ENCODE measurements at places on chromosomes 7 and 10.
A peak's percentile ranks its signal among the peaks of the same experiment; 100 is the strongest.

DNA sequence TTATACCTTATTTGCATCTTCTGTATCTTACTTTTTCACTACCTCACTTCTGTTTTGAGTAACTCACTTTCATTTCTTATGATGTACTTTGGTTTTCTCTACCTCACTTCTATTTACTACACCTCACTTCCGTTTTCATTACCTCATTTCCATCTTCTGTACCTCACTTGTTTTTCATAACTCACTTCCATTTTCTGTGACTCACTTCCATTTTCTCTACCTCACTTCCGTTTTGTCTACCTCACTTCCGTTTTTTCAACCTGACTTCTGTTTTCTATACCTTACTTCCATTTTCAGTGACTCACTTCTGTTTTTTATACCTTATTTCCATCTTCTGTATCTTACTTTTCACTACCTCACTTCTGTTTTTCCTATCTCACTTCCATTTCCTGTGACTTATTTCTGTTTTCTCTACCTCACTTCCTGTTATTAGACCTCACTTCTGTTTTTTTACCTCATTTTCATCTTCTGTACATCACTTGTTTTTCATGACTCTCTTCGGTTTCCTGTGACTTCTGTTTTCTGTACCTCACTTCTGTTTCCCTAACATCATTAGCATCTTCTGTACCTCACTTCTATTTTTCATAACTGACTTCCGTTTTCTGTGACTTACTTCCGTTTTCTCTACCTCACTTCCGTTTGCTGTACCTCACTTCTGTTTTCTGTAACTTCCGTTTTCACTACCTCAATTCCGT is 493.1 kb upstream of the AKR1E2 start:
- peaks cover 9% of the 10 kb centered on the region for H3K4me1 ChIP-seq
- H3K4me3 ChIP-seq = no peak overlapping the region
- H3K27me3 ChIP-seq = no peaks in the 10 kb centered on the region
- H3K36me3 ChIP-seq = no peaks in the 10 kb centered on the region
- DNase-seq = no peak
- no peak overlapping the region for H3K27ac ChIP-seq

GRCh38 chr7:45456105-45456504 is 118.1 kb upstream of the ADCY1 start:
- no peak for DNase-seq
- peaks cover 5% of the 10 kb centered on the region for H3K4me1 ChIP-seq
- H3K4me3 ChIP-seq = no peak overlapping the region
- no peak overlapping the region for H3K27ac ChIP-seq
- no peaks in the 10 kb centered on the region for H3K36me3 ChIP-seq

DNA sequence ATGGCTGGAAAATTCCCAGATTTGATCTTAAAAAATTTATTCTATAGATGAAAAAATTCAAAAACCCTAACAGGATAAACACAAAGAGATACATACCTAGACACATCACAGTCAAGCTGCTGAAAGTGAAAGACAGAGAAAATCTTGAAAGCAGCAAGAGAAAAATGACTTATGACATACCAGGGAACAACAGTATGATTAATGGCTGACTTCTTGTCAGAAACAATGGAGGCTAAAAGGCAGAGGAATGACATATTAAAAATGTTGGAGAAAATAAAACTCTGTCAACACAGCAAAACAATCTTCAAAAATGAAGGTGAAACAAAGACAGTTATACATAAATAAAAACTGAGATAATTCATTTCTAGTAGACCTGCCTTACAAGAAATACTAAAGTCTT is 442.7 kb downstream of the IPMK start:
- H3K4me3 ChIP-seq = no peak overlapping the region
- no peaks in the 10 kb centered on the region for H3K4me1 ChIP-seq
- H3K27me3 ChIP-seq = no peaks in the 10 kb centered on the region
- no peak overlapping the region for H3K27ac ChIP-seq
- H3K36me3 ChIP-seq = no peaks in the 10 kb centered on the region

DNA sequence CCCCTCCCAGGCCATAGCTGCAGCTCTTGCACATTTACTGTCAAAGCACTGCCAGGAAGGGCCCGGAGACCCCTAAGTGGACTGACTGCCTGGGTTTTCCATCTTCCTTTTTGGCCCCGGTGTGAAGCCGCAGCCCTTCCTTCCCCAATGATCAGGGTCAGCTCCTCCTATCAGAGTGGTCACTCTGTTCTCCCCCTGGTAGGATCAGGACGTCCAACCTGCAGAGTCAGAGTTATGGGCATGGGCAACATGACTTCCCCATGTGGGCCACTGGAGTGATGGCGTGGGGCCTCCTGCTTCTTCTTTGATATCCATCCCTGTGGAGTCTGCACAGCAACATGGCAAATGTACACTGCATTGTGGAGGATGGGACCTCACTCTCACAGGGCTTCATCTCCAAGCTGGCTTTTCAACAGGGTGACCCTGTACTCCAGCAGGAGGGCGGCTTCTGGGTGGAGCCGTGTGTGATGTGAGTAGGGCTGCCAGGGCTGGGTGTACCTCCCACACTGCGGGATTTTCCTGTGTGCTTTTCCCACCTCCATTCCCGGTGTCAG is 6.4 kb upstream of the RAMP3 start:
- no peak overlapping the region for H3K4me3 ChIP-seq
- H3K27ac ChIP-seq = no peak overlapping the region
- H3K4me1 ChIP-seq = no peaks in the 10 kb centered on the region
- H3K27me3 ChIP-seq = peaks cover 9% of the 10 kb centered on the region
- no peak for DNase-seq

DNA sequence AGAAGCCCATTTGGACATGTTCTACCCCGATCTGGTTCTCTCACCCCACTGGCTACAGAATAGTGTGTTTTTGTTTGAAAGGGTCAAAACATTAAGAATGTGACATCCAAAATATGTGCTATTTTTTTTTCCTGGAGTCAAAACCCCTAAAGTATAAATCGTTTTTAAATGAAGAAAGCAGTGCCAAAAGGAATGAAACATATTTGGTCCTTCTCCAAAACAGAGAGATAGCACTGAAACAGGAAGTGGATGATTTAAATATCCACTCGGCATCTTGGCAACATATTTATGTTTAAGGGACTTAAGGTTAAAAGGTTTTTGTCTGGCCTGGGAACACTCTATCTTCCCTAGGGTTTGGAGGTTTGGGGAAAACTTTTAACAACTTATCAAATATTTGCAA is 32.3 kb downstream of the CALD1 start:
- peaks cover 8% of the 10 kb centered on the region for H3K27me3 ChIP-seq
- DNase-seq = no peak

- H3K27ac ChIP-seq = no peak overlapping the region
- H3K4me3 ChIP-seq = no peak overlapping the region
- H3K36me3 ChIP-seq = no peaks in the 10 kb centered on the region
- peaks cover 3% of the 10 kb centered on the region for H3K4me1 ChIP-seq
- no peak for DNase-seq
Measured at GRCh38 chr10:105398202-105398601, 757.1 kb downstream of the SORCS3 start.

GRCh38 chr10:7457478-7458316 is 46.9 kb upstream of the SFMBT2 start:
- H3K36me3 ChIP-seq = no peaks in the 10 kb centered on the region
- peak overlapping the region; percentile 54 for H3K27ac ChIP-seq
- no peak for DNase-seq
- no peak overlapping the region for H3K4me3 ChIP-seq
- peaks cover 16% of the 10 kb centered on the region for H3K4me1 ChIP-seq

DNA sequence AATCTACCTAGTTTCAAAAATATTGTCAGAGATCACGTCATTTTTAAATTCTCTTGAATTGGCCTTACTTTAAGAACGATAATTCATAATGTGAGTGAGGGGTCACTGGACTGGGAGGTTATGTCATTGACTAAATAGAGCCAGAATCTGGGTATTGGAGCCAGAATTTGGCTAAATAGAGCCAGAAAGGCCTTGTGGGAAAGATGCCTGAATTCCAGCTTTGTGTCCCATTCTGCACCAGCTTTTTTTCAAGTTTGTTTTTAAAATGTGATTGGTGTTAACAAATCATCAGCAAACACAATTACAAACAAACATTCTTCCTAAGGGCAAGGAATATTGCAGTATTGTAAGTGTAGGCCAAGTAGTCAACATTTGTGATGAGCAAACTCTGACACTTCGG is 233.2 kb upstream of the PRKCQ start:
- no peaks in the 10 kb centered on the region for H3K27me3 ChIP-seq
- no peak for DNase-seq

DNA sequence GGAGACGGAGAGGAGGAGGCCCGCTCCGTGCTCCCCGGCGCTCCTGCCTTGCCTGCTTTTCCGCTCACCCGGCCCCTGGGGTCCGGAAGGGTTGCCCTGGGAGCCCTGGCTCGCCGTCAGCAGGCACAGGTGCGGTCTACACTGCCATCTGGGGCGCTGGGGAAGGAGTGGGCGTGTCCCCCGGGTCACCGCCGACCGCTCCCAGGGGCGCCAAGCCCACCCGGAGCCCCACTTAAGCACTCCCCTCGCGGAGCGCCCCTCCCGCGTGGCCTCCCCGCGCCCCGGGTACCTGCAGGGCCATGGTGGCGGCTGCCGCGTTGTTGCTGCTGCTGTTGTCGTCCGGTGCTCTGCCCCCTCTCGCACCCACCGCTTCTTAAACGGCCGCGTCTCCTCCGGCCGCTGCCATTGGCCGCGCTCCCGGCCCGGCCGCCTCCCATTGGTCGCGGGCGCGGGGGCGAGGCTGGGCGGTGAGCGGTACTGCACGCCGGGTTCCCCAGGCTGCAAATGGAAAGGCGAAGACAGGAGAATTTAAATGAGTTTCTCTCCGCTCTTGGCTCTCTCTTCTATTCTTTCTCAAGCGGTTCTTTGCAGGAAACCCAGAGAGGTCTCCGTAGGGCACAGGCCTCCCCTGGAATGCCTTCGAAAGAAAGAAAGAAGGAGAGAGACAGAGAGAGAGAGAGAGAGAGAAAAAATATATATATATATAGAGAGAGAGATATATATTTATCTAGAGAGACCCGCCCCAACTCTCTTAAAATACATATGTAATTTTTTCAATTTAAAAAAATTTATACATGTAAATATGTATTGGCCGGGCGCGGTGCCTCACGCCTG is at the start of gene ACBD7:
Gene ACBD7 (minus strand): TSS at position 349 of the 834 bp plus-strand sequence. CDS start 48 bp downstream, at position 301.
- no peaks in the 10 kb centered on the region for H3K4me1 ChIP-seq
- H3K4me3 ChIP-seq = no peak within 1 kb of the TSS
- no peaks in the 10 kb centered on the region for H3K36me3 ChIP-seq
- peak; percentile 87 for DNase-seq

DNA sequence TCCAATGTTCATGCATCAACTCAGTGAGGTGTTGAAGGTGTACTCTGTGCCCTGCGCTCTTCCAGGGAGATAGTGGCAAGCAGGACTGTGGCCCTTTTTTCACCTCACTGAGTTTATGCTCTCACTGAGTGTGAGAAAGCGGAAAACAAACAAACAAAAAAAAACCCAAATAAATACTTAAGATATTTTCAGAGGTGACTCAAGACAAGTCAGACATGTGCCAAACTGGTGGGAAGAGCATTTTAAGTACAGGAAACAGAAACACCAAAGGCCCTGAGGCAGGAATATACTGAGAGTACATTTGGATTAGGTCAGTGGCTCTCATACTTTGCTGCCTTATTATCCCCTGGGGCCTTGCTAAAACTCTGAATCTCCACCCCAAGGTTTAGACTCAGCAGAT is 111.9 kb upstream of the IGFBP3 start:
- peaks cover 1% of the 10 kb centered on the region for H3K27me3 ChIP-seq
- no peak overlapping the region for H3K27ac ChIP-seq
- no peaks in the 10 kb centered on the region for H3K4me1 ChIP-seq
- no peak overlapping the region for H3K4me3 ChIP-seq
- DNase-seq = no peak

DNA sequence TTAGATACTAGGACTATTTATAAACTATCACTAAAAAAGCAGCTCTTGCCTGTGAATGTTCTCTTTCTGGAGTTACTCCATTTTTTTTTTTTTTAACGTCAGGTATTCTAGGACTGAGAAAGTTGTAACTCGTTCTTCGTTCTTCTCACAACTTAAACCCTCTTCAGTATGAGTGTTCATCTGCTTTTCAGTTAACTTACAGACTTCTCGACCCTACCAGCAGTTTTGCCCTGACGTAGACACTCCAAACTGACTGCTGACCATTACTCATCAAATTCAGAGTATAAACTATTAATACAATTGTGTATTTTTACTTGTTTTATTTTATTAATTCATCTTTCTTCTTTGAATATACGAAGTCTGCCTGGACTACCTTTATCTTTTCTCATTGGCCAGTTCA is 353.1 kb downstream of the GPR37 start:
- no peaks in the 10 kb centered on the region for H3K4me1 ChIP-seq
- H3K27ac ChIP-seq = no peak overlapping the region
- H3K4me3 ChIP-seq = no peak overlapping the region
- DNase-seq = no peak

- DNase-seq = no peak
- no peak overlapping the region for H3K4me3 ChIP-seq
- H3K27me3 ChIP-seq = no peaks in the 10 kb centered on the region
- no peaks in the 10 kb centered on the region for H3K36me3 ChIP-seq
- H3K27ac ChIP-seq = no peak overlapping the region
Measured at GRCh38 chr10:75121322-75121721, 9.9 kb downstream of the SAMD8 start.

DNA sequence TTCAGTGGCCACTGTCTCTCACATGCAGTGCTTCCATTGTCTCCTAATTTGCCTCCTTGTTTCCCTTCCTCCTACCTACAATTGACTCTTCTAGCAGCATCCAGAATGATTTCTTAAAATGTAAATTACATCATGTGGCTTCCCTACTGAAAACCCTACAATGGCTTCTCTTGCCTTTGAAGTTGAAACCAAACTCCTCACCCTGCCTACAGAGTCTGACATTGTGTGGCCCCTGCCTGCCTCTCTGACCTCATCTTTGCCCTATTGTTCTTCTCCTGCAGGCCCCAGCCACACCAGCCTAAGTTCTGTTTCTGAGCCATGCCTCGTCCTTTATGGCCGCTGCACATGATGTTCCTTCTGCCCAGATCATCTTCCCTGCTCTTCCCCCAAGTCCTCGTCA is 35.8 kb upstream of the CDK1 start:
- peaks cover 3% of the 10 kb centered on the region for H3K4me1 ChIP-seq
- no peaks in the 10 kb centered on the region for H3K36me3 ChIP-seq

GRCh38 chr10:49307921-49308320 is 9.0 kb downstream of the C10orf71 start:
- no peak for DNase-seq
- H3K27me3 ChIP-seq = peaks cover 13% of the 10 kb centered on the region
- no peaks in the 10 kb centered on the region for H3K4me1 ChIP-seq
- no peak overlapping the region for H3K27ac ChIP-seq
- H3K4me3 ChIP-seq = no peak overlapping the region

DNA sequence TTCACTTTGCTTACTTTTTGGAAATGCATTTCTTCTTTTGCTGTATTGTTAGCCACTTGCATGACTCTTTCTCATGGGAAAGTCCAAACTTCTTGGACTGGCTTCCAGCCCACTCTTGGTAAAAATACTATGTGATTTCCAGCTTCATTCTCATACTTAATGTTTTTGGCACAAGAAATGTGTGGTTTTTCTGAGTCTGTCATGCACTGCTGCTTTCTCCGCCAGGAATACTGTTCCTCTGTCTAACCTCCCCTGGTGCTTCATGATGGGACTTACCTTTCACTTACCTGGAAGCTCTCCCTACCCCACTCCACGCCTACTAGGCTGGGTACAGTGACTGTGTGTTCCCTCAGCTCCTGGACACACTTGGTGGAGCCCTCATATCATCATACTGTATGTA is 18.7 kb downstream of the MGAM2 start:
- no peak for DNase-seq
- no peak overlapping the region for H3K27ac ChIP-seq
- no peaks in the 10 kb centered on the region for H3K27me3 ChIP-seq
- no peaks in the 10 kb centered on the region for H3K4me1 ChIP-seq

- no peaks in the 10 kb centered on the region for H3K27me3 ChIP-seq
- no peaks in the 10 kb centered on the region for H3K36me3 ChIP-seq
- H3K27ac ChIP-seq = no peak overlapping the region
- peaks cover 2% of the 10 kb centered on the region for H3K4me1 ChIP-seq
- no peak for DNase-seq
Measured at GRCh38 chr7:151652111-151652510, 132.4 kb upstream of the RHEB start.
